ENCODE measurements at places on chromosomes 11 and 22. TPM values are rescaled to one million over a fixed set of nuclear protein-coding genes. Genes with fewer than 3 reads are reported as not detected.

The MFNG gene
- 1.7 TPM for total RNA-seq

DNA sequence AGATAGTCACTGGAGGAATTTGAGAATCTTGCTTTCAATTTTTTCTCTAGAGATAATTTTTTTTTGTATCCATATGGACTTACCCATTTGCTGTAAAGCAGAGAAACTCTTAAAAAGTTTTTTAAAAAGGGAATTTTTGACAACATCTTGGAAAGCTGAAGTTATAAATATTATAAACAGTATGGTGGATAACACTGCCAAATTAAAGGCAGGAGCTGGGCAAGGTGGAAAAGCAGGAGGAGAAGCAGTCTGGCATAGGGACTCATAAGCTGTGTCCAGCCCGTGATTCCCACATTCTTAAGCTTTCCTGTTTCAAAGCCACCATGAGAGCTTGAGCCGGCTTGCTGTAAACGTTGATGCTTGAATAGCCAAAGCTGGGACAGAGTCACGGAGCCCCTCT is 149.5 kb downstream of the NAV2 start:
- DNase-seq: no peak
- H3K27me3 ChIP-seq: no peaks in the 10 kb centered on the region
- H3K27ac ChIP-seq: no peak overlapping the region
- peaks cover 19% of the 10 kb centered on the region for H3K4me1 ChIP-seq

- no peak overlapping the region for H3K4me3 ChIP-seq
- no peak for DNase-seq
- H3K36me3 ChIP-seq: peaks cover 14% of the 10 kb centered on the region
- peaks cover 15% of the 10 kb centered on the region for H3K4me1 ChIP-seq
- no peak overlapping the region for H3K27ac ChIP-seq
- no peaks in the 10 kb centered on the region for H3K27me3 ChIP-seq
These were observed 1.6 kb downstream of the ARAP1 start for GRCh38 chr11:72750556-72751115.

DNA sequence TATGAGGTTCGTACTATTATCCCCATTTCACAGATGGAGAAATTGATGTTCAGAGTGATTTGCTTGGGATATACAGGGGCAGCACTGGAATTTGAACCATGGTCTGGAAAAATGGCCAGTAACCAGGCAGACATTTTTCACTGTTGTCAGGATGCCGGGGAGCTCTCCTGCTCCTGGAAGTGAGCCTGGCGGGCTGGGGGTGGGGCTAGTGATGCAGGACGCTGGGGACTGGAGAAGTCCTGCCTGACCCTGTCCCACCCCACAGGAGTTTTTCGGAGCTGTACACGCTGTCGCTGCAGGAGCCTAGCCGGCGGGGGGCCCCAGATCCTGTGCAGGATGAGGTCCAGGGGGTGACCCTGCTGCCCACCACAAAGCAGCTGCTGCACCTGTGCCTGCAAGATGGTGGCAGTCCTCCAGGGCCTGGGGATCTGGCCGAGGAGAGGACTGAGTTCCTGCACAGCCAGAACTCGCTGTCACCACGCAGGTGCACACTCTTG is 11.1 kb downstream of the SIPA1 start:
- no peak overlapping the region for H3K4me3 ChIP-seq
- no peaks in the 10 kb centered on the region for H3K27me3 ChIP-seq
- H3K36me3 ChIP-seq: peaks cover 62% of the 10 kb centered on the region
- peaks cover 40% of the 10 kb centered on the region for H3K4me1 ChIP-seq
- peak overlapping the region; percentile 19 for H3K27ac ChIP-seq

The KCTD14 gene
- 14.7 TPM for total RNA-seq

The GRIA4 gene
- total RNA-seq: 2.8 TPM

- no peak for DNase-seq
- peaks cover 41% of the 10 kb centered on the region for H3K4me1 ChIP-seq
- H3K27ac ChIP-seq: no peak overlapping the region
- no peaks in the 10 kb centered on the region for H3K27me3 ChIP-seq
- no peak overlapping the region for H3K4me3 ChIP-seq
- peaks cover 26% of the 10 kb centered on the region for H3K36me3 ChIP-seq
These were observed 3.7 kb downstream of the OMP start for GRCh38 chr11:77106321-77106720.

The PIH1D2 gene
- total RNA-seq: not detected

The RBMXL2 gene
- 0.18 TPM for total RNA-seq

GRCh38 chr11:12741671-12742216 is 67.5 kb downstream of the TEAD1 start:
- no peak overlapping the region for H3K27ac ChIP-seq
- no peaks in the 10 kb centered on the region for H3K36me3 ChIP-seq
- no peaks in the 10 kb centered on the region for H3K27me3 ChIP-seq
- peaks cover 18% of the 10 kb centered on the region for H3K4me1 ChIP-seq

The BANF1 gene
- total RNA-seq: 58.4 TPM

DNA sequence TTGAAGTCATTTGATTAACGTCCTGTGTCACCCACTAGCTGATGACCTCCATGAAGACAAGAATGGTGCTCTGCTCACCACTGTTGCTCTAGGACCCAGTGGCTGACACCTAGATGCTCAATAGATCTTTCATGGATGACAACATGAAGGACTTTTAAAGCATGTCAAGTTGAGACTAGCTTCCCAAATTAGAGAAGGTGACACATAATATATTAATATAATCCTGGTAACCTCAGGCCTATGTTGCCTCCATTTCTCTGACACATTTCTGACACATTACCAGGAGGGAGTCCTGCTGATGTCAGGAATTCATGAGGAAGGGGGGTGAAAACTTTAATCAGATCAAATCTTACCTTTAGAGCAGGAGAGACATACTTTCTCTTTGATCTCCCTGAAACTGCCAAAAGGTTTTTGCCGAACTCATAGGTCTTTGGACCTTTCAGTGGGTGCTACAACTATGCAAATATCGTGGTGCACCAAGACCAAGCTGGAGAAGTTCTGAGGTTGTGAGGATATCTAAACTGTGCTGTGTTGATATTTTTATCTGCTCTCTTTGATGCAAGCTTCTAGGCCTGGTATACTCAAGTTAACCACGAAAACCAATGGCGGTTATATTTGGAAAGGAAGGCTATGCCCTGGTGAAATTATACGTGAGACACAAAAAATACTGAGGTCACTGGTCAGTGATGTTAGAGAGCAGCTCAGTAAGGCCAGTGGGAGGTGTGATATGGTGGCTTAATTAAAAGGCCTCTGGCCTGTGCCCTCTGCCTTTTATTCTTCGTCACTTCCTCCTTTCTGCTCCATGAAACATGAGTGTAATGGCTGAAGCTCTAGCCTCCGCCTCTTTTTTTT is 13.2 kb upstream of the AMPD3 start:
- no peak for DNase-seq
- H3K27ac ChIP-seq: no peak overlapping the region
- H3K27me3 ChIP-seq: no peaks in the 10 kb centered on the region
- H3K4me3 ChIP-seq: no peak overlapping the region

DNA sequence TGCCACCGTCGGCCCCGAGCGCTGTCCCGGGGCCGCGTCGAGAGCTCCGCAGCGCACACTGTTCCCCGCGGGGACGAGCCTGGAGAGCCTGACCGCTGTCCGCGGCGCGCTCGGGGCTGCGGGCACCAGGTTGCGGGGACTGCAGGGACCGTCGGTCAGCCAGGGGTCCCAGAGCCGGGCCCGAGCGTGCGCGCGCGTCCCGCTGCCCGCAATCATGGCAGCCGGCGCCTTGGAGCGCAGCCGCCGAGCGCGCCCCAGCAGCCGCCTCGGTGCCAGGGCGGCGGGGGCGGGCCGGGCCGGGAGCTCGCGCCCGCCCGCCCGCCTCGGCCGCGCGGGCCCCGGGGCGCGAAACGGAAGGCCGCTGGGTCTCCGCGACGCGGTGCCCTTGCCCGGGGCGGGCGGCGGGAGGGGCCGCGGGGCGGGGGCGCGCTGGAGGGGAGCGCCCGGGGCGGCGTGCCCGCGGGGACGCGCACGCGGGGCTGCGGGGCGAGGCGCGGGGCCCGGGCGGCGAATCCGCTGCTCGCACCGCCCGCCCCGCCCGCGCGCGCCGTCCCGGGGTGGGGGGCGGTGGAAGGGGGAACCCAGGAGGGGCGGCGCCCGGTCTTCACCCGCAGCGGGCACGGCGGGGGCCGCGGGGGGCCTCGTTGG is 79.4 kb upstream of the PPARA start:
- H3K4me1 ChIP-seq: peaks cover 28% of the 10 kb centered on the region
- peak overlapping the region; percentile 100 for H3K27ac ChIP-seq
- peak; percentile 71 for DNase-seq
- H3K27me3 ChIP-seq: no peaks in the 10 kb centered on the region

All from stomach (tissue), 19 donors.